ENCODE measurements at places on chromosomes 6 and 20.

DNA sequence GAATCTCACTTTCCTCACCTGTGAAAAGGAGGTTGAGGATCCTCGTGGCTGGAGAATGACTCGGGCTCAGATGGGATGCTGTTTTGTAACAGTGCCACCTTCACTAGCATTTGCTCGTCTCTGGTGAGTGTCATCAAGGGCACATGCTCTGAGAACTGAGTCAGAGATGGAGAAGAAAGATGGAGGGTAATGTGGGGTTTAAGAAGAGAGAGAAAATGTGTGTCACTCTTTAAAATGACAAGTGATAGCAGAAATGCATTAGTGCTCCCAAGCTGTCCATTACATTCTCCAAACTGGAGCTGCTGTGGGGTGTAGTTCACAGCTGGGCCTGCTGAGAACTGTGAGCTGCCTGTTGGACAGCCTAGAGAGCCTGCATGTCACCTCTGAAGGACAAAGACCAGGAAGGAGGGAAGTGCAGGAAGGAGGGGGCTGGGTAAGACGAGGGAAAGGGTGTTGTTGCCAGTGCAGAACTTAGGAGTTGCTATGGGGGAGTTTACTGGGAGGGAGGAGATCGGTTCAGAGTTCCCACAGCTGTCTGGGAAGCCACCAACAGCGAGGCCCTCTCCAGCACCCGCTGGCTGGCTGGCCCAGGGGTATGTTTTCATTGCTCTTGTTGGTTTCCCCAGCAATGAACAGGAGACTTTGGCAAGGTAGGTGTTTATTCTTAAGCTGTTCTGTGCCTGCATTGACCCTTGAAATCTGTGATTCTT, 19.8 kb downstream of the GMPR start:
- DNase-seq, result no peak

DNA sequence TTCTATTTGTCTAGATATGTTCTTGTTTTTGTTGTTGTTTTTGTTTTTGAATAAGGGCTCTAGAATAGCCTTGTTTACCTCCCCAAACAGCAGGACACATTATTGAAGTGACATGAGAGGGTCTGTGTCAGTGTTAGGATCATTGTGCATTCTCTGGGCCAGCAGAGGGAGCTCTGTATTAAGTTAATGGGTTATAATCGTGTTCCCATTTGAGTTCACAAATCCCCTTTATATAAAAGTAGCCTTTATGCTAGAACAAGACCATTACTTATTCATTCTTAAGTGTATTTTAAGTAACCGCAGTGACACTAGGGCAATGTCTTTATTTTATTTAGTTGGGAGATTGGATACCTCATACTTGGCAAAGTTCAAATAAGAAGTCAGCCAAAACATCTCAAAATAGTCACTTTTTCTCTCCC, 44.8 kb downstream of the STK4 start:
- DNase-seq, result peak; percentile 14

DNA sequence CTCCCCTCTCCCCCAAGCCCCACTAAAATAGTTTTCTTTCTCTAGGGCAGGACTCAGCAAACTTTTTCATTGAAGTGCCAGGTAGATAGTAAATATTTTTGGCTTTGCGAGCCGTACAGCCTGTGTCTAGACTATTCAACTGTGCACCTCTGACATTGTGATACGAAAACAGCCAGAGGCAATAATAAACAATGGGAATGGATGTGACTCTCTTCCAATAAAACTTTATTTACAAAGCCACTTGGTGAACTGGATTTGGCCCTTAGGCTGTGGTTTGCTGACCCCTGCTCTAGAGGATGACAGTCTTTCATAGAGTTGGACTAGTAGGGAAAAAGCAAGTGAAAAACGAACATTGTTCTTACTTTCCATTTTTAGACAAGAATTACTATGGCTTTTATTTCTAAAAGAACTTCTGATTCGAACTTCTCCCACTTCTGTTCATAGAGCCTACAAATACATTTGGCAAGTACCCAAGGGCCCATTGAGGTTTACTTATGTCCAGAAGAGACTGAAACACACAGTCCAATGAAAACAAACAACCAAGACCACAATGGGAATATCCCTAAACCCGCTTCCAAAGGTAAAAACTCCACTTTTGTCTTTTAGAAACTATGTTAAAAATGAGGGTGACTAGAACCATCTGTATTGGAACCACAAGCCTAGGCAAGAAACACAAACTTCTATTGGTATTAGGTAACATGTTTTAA, 46.4 kb upstream of the CDKAL1 start:
- no peak for DNase-seq

- no peak for DNase-seq
Measured at GRCh38 chr6:165222315-165223025, 86.9 kb downstream of the C6orf118 start.

Measured in stimulated activated CD4-positive, alpha-beta T cell treated with anti-CD3 and anti-CD28 coated beads, Interleukin-1b, Interleukin-23, amount 100 ng/mL, for 1 hour (primary cell).